ENCODE measurements at places on chromosomes 16 and 17.

- DNase-seq = no peak
Measured at GRCh38 chr16:24819462-24820040, 26.2 kb upstream of the SLC5A11 start.

- DNase-seq = no peak
Measured at GRCh38 chr17:9953492-9953891, 48.4 kb upstream of the RCVRN start.

- DNase-seq = no peak
Measured at GRCh38 chr16:59044616-59045015, 310.5 kb upstream of the GOT2 start.

DNA sequence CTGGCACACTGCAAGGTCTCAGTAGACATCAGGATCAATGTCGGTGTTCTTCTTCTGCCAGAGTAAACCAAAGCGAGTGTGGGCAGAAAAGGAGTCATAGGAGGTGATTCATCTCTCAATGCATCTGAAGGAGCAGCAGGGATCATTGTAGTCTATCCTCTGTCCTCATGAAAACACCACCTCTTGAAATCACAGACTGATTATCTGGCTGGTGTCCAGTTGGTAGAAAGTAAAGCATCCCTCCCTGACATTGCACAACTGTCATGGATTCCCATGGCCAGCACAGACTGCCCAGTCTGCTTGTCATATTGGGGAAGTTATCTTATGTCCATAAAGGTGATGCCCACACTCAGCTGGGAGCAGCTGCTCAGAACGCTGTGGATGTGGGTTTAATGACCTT lies 74.1 kb downstream of the ABCC12 start:
- DNase-seq = no peak

DNA sequence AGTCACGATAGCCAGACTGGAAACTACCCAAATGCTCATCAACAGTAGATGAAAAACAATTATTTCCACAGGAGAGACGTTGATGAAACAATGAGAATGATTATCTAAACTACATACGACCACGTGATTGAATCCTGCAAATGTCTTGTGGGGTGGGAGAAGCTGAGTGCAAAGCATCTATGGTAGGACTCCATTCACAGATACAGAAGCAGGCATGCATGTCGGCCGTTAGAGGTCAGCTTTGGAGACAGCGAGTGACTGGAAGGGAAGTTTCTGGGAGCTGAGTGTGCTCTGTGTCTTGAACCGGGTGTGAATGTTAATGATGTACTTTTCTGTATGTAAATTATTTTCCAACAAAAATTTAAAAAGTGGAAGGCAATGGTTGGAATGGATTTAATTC lies 71.5 kb upstream of the DNAJA2 start:
- no peak for DNase-seq

DNA sequence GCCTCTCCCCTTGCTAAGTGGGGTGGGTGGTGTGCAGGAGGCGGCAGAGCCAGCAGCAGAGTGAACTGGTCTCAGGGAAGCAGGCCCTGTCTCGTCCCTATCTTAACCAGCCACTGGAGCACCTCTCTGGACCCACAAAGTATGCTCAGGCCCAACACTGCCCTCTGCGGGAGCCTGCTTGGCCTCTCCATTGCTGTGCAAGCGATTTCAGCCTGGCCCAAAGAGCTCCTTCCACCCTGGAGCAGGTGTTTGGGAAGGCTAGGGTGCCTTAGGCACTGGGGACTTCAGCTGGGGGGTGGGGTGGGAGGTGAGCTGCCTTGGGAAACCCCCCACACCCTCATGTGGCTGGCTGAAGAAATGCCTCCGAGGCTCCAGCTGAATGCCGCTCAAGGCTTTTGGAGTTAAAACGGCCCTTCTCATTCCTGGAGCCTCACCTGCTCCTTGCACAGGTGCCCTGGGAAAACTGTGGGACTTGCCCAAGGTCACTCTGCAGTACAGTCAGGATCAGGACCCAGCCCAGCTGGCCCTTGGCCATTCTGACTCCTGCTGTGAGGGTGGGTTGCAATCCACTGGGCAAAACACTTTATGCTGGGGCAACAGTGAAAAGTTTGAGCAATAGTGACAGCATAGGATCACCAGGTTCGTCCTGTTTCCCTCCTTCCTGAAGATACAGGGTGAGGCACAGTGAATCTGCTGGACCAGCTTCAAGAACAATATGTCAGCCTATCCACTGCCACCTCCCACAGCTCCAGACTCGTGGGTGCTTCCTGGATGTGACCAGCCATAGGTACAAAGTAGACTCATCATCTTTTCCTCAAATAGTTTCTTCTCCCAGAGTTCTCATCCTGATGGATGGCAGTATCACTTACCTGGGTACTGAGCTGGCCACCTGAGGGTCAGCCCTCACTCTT lies 5.9 kb upstream of the UBE2O start:
- peak; percentile 22 for DNase-seq

- no peak for DNase-seq
Measured at GRCh38 chr17:35147375-35147905, at the start of gene UNC45B. Gene UNC45B (plus strand): TSS chr17:35147817. CDS start chr17:35148264, 447 bp downstream.
